ENCODE measurements at places on chromosomes 12 and 14.

DNA sequence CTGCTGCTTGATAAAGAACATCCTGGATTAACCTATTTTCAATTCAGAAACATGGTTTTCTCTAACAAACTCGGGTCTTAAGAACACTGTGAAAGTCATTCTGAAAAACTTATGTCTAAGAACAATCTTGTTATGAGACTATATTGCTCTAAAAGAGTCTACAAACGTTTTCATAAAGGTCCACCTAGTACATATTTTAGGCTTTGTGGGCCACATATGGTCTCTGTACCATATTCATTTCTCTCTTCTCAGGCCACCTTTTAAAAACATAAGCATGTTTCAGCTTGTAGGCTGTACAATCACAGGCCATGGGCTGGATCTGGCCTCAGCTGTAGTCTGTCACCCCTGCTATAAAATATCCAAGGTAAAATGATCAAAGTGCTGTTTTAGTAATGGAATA is 39.9 kb downstream of the PPP4R3A start:
- DNase-seq: no peak

GRCh38 chr12:19908830-19909229 is 459.5 kb upstream of the PDE3A start:
- DNase-seq: no peak

DNA sequence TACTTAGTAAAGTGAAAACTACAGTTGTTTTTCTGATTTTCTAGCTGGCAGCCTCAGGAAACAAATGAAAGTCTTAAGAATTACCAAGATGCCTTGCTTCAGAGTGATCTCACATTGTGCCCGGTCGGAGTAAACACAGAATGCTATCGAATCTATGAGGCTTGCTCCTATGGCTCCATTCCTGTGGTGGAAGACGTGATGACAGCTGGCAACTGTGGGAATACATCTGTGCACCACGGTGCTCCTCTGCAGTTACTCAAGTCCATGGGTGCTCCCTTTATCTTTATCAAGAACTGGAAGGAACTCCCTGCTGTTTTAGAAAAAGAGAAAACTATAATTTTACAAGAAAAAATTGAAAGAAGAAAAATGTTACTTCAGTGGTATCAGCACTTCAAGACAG is 28.9 kb downstream of the RXYLT1 start:
- no peak for DNase-seq

GRCh38 chr12:62627181-62627580 is 160.6 kb downstream of the MON2 start:
- no peak for DNase-seq

GRCh38 chr14:105865266-105865903 is 339.0 kb downstream of the TMEM121 start:
- no peak for DNase-seq

All from GM13977 (cell line).